ENCODE measurements at places on chromosomes 13 and 19.

- DNase-seq, result no peak
These were observed 403.7 kb downstream of the MYO16 start for GRCh38 chr13:109033090-109033489.

GRCh38 chr13:114140131-114140905 lies 7.9 kb upstream of the RASA3 start:
- DNase-seq, result no peak

GRCh38 chr13:49827336-49827735 lies 34.9 kb upstream of the KPNA3 start:
- no peak for DNase-seq

DNA sequence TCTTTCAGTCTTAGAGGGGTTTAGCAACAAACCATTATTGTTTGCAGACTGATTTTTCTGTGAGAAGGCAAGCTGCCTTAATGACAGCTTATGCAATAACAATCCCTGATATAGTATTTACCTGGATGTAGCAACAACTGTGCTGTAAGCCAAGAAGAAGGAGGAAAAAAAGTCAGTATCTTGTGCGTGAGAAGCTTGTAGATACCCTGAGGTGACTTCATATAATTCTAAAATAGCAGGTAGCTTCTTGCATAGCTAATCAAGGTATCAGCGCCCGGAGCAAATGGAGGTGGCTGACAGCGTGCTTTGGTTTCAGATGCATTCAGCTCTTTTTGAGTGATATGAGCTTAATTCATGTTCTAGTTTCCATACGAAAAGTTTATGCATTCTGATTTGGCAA lies 309.8 kb downstream of the KLF5 start:
- no peak for DNase-seq

- no peak for DNase-seq
These were observed 69.6 kb upstream of the RNF113B start for GRCh38 chr13:98246538-98247172.

DNA sequence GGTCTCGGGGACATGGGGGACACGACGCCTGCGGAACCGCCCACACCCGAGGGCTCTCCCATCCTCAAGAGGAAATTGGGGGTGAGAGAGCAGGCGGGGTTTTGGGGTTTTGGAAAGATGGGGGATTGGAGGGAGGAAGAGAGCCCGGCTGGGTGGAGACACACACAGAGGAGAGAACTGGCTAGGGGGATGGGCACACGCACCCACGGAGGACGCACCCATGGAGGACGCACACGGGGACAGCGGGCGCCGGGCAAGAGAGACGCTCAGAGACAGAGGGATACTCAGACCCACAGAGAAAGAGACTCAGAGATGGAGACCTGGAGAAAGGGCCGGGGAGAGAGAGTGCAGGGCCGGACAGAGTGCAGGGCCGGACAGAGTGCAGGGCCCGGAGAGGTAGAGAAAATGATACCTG lies 52.1 kb downstream of the MAP4K1 start:
- no peak for DNase-seq

GRCh38 chr13:28056426-28056825 lies 44.0 kb downstream of the FLT3 start:
- DNase-seq, result no peak

DNA sequence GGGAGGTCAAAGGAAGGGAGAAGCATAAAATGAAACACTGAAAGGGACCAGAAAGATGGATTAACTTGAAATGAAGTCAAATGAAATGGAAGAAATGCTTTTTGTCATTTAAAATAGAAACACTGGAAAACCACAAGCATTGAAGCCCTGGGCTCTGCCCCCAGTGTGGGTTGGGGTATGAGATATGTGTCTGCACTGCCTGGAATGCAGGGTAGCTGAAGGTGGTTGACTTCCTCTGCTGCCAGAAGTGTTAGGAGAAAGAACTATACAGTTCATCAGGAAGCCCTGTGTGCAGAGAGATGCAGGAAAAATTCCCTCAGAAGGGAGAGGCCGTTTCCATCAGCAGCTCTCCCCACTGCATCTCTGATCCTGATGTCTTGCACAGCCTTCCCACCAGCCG lies 69.2 kb downstream of the DHRS12 start:
- DNase-seq, result peak; percentile 50

DNA sequence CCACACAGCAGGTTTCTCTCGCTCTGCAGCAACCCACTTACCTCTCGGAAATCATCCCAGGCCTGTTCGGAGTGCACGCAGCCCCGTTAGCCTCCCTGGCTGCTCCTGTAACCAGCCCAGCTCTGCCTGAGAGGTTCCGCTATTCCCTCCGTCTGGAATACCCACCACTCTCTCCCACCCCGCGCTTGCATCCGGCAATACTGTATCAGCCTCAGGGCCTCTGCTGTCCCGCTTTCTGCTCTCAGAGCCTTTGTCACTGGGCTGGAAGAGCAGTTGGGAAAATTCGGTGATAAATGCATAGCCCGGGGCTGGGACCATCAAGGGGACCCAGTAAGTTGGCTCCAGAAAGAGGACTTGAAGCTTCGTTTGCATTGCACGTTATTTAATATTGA lies 759 bp upstream of the TLE6 start:
- no peak for DNase-seq

DNA sequence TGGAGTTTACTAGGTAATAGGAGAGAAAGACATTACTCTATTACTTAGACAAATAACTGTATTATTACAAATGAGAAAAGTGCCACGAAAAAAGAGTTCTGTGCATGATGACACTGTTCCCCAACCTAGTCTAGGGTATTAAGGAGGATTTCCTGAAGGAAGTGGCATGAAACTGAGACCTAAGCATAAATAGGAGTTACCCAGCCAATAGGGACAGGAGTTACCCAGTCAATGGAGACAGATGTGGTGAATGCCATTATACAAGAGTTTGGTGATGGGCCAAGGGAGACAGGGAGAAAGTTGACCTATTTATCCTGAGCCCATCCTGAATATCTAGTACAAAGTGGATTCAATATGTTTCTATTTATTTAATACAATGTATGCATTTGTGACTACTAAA lies 65.4 kb downstream of the KL start:
- no peak for DNase-seq

DNA sequence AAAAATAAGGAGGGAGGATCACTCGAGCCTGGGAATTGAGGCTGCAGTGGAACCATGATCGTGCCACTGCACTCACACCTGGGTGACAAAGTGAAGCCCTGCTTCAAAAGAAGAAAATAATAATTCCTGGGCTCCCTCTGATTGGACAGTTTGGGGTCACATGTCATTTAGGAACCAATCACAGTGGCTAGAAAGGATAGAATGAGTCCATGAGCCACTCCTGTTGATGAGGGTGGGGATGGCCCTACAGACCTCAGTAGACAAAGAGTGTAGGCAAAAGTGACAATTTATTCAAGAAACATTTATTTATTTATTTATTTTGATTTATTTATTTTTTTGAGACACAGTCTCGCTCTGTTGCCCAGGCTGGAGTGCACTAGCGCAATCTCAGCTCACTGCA lies 26.8 kb upstream of the ADGRE5 start:
- no peak for DNase-seq

- no peak for DNase-seq
These were observed 15.4 kb downstream of the TLE5 start for GRCh38 chr19:3046698-3047495.

- peak; percentile 91 for DNase-seq
These were observed 513 bp downstream of the CIRBP start for GRCh38 chr19:1269478-1270212.

All from myocyte (in vitro differentiated cells).